ENCODE measurements at places on chromosomes 7 and 10. TPM values are rescaled to one million over a fixed set of nuclear protein-coding genes. Genes with fewer than 3 reads are reported as not detected.
A peak's percentile ranks its signal among the peaks of the same experiment; 100 is the strongest.

DNA sequence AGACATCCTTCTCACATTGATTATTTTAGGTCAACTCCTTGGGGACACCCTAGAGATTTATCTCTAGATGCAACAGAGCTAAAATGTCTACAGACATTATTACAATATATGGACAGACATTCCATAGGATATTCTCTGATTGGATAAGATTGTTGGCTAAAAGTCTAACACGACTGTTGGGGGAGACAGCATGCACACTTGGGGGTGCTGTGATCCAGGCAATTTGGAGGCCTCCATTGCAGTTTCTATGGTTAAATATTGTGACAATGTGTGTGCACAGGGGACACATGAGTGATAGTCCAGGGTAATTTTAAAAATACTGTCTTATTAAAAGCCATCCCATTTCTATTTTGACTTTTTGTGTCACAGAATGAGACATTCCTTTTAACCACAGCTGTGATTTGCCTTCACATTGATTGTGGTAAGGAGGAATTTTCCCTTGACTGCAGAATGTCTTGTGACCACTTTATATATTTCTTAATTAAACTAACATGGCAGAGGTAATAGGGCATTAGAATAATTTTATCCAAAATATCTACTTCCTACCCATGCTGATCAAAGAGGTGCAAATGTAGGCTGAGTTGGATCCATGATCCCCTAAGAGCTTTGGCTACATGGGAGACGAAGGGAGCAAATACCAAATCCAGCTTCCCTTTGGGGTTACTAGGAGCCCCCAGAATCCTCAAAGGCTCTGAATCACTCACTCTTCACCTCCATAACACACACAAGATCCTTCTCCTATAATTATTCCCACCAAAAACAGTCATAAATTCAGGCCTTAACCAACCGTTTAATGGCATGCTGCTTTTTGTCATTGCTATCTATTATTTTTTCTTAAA lies 7.3 kb downstream of the TFPI2 start:
- H3K36me3 ChIP-seq, result no peaks in the 10 kb centered on the region
- no peak for DNase-seq

GRCh38 chr7:94061326-94061725 lies 57.2 kb upstream of the BET1 start:
- peaks cover 8% of the 10 kb centered on the region for H3K27me3 ChIP-seq

GRCh38 chr10:74163319-74164068 lies 12.5 kb downstream of the ADK start:
- H3K4me3 ChIP-seq, result no peak overlapping the region
- no peaks in the 10 kb centered on the region for H3K4me1 ChIP-seq
- no peak for DNase-seq
- no peaks in the 10 kb centered on the region for H3K27me3 ChIP-seq

DNA sequence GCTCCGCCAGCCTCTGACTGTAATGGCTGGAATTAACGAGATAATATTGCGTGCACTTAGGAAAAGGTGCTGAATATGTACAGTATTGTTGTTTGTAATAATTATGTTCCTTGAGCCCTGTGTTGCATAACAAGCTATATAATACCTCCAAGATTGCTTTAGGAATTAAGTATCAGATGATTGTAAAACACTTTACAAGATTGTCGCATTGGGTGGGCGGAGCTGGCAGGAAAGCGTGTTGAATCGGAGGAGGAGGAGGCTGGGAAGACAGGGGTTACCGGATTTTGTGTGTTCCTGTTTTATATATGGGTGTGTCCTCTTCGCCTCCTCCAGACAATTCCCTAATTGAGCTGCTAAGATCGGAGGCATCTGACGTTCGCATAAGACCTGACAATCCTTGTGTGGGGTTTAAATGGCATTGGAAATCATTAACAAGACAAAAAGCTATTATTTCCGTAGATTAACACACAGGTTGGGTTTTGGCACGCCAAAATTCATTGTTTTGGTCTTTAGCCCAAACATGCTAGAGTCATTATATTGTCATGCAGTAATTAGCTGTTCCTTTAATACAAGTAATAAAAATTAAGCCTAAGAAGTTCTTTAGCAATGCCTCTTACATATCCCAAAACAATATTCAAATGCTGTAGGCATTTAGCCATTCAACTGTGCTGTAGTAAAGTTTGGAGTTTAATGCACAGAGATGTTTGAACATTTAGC lies 192.9 kb upstream of the SH2B2 start:
- no peak overlapping the region for H3K4me3 ChIP-seq
- H3K36me3 ChIP-seq, result no peaks in the 10 kb centered on the region
- no peak overlapping the region for H3K27ac ChIP-seq
- no peaks in the 10 kb centered on the region for H3K4me1 ChIP-seq
- DNase-seq, result no peak
- H3K27me3 ChIP-seq, result no peaks in the 10 kb centered on the region

GRCh38 chr7:70353330-70353945 lies 755.2 kb downstream of the AUTS2 start:
- H3K4me1 ChIP-seq, result no peaks in the 10 kb centered on the region
- H3K4me3 ChIP-seq, result no peak overlapping the region
- DNase-seq, result no peak
- no peaks in the 10 kb centered on the region for H3K27me3 ChIP-seq

GRCh38 chr7:118288098-118288497 lies 63.6 kb downstream of the ANKRD7 start:
- no peaks in the 10 kb centered on the region for H3K4me1 ChIP-seq
- no peak overlapping the region for H3K4me3 ChIP-seq
- no peaks in the 10 kb centered on the region for H3K36me3 ChIP-seq
- DNase-seq, result no peak
- no peaks in the 10 kb centered on the region for H3K27me3 ChIP-seq
- H3K27ac ChIP-seq, result no peak overlapping the region

GRCh38 chr7:80941208-80941758 lies 22.4 kb upstream of the SEMA3C start:
- H3K4me3 ChIP-seq, result no peak overlapping the region
- H3K27me3 ChIP-seq, result no peaks in the 10 kb centered on the region
- DNase-seq, result no peak
- H3K27ac ChIP-seq, result no peak overlapping the region
- H3K4me1 ChIP-seq, result peaks cover 6% of the 10 kb centered on the region
- H3K36me3 ChIP-seq, result no peaks in the 10 kb centered on the region

DNA sequence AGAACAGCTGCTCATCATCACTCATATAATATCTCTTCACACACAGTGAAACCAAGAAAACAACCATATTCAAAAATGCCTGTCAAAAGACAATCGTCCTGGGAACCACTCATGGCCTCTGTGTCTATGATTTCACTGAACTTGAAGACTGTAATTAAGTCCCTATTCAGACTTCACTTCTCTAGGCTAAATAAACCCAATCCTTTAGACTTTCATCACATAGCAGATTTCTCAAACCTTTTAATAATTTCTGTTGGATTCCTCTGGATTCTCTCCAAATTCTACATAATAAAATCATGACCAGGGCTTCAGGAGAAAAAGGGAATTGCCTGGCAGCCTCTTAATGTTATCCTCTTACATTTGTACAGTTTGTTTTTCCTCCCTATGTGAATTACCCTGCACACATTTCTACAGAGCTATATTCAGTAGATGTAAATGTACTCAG lies 201.1 kb downstream of the LRRN3 start:
- H3K4me1 ChIP-seq, result no peaks in the 10 kb centered on the region
- no peak overlapping the region for H3K4me3 ChIP-seq
- H3K27me3 ChIP-seq, result no peaks in the 10 kb centered on the region

DNA sequence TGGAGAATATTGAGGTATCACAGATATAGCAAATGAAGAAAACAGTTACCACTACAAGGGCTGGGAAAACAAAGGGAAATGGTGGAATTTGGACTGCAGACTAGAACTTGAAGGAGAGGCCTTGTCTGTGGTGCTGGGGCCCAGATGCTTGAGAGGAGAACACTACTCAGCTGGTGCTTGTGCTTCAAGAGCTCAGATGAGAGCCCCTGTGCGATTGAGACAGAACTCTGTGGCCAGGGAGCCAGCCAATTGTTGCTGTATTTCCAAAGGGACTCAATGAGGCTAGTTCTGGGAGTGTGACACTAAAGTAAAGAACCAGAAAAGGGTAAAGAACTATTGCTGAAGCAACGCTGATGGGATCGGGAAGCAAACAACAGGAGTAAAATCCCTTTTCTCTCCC lies 406.5 kb upstream of the SEMA3D start:
- H3K27ac ChIP-seq, result no peak overlapping the region
- no peak overlapping the region for H3K4me3 ChIP-seq

GRCh38 chr7:42014625-42015618 lies 222.1 kb downstream of the GLI3 start:
- DNase-seq, result no peak
- no peaks in the 10 kb centered on the region for H3K4me1 ChIP-seq
- H3K4me3 ChIP-seq, result no peak overlapping the region
- H3K36me3 ChIP-seq, result no peaks in the 10 kb centered on the region
- no peaks in the 10 kb centered on the region for H3K27me3 ChIP-seq

DNA sequence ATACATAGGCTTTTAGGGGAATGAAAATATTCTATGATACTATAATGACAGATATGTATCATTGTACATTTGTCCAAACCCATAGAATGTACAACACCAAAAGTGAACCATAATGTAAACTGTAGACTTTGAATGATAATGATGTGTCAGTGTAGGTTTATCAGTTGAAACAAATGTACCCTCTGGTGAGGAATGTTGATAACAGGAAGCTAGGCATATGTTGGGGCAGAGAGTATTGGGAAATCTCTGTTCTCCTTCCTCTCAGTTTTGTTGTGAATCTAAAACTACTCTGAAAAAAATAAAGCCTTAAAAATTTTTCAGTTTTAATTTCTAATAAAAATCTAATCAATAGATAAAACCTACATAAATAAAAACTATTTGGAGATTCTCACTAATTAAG lies 36.9 kb downstream of the C1GALT1 start:
- no peaks in the 10 kb centered on the region for H3K27me3 ChIP-seq
- DNase-seq, result no peak
- H3K27ac ChIP-seq, result no peak overlapping the region
- peaks cover 14% of the 10 kb centered on the region for H3K36me3 ChIP-seq

- H3K27me3 ChIP-seq, result no peaks in the 10 kb centered on the region
- no peak overlapping the region for H3K4me3 ChIP-seq
- DNase-seq, result no peak
- no peak overlapping the region for H3K27ac ChIP-seq
Observed at GRCh38 chr10:124902462-124902861, 39.5 kb upstream of the ZRANB1 start.

DNA sequence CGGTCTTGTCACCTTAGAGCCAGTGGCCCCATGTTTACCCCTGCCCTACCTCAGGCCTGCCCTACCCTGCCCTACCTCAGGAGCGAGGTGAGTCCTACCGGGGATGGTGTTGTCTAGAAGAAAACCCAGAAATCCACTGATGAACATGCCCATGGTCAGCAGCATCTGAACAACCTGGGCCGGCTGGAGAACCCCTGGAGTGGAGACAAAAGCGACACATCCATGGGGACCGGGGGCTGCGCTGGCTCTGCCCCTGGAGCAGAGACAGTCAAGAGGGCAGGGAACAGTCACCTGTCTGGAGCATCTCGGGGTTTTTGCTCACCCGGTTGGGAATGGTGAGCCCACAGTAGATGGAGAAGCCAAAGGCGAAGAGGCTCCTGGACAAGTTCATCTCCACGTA lies 36.3 kb downstream of the STRA8 start:
- no peak overlapping the region for H3K4me3 ChIP-seq
- no peak for DNase-seq
- no peak overlapping the region for H3K27ac ChIP-seq
- H3K27me3 ChIP-seq, result no peaks in the 10 kb centered on the region
- H3K4me1 ChIP-seq, result no peaks in the 10 kb centered on the region

- DNase-seq, result no peak
- H3K27me3 ChIP-seq, result no peaks in the 10 kb centered on the region
Observed at GRCh38 chr7:32536585-32536984, 41.3 kb downstream of the AVL9 start.

DNA sequence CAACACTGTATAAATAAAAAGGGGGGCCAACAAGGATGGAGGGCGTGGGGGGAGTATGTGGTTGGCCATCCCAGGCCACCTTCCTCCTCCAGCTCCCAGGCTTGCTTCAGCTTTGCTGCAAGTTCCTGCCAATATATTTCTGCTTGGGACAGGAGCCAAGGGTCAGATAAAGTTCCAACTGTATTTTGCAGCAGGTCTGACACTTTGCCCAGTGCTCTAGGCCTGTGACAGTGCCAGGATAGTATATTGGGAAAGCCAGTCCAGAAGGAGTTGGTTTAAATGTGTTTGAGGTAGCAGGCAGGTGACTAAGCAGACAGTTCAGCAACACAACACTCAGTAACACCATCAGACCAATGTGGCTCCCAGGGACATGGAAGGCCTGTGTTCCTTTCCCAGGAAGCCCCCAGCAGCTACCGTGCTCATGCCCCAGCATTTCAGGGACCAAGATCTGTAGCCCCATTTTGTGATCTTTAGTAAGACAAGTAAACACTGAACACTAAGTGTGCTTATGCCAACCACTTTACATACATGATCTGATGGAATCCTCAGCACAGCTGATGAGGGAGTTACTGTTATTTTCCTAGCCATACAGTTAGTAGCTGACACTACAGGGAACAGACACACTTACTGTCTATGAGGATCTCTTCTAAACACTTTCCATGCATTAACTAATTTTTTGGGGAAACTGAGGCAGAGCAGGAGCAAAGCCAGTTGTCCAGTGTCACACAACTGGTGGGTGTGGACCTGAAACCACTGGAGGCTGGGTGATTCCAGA lies 38.9 kb downstream of the DNAJB12 start:
- DNase-seq, result peak; percentile 83
- H3K4me1 ChIP-seq, result peaks cover 53% of the 10 kb centered on the region
- H3K27ac ChIP-seq, result peak overlapping the region; percentile 86
- H3K4me3 ChIP-seq, result no peak overlapping the region

GRCh38 chr7:5183155-5183554 lies 6.9 kb upstream of the WIPI2 start:
- no peak overlapping the region for H3K4me3 ChIP-seq
- no peak for DNase-seq
- H3K4me1 ChIP-seq, result no peaks in the 10 kb centered on the region
- H3K27ac ChIP-seq, result no peak overlapping the region
- H3K36me3 ChIP-seq, result no peaks in the 10 kb centered on the region

DNA sequence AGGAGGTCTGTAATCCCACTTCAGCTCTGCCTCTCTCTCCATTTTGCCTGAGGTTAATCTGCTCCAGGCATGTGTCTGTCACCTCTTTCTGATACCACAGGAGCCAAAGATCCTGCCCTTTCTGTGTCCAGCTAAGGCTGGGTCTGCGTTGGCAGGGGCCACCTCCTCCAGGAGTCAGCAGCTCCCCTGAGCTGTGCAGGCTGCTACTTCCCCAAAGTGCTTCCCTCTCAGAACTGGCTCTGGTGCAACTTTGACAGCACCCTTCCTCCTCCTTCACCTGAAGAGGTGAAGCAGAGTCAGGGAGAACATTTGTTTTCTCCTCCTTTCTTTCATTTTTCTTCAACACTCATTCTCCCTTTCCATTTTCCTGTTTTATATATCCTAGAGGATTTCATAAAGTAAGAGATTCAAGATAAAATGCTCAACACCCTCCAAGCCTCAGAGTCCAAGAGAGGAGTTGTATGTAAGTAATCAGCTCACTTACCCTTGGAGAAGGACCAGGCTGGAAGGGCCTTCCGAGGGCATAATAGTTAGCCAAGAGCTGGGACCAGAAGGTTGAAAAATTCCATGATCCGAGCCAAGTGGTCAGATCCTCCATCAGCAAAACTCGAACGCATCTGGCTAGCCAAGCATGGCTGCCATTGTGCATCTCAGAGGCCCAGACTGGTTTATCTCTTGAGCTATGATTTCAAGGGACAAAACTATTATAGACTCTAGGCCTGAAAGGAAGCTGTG lies 257.3 kb downstream of the PTEN start:
- DNase-seq, result no peak
- H3K27me3 ChIP-seq, result no peaks in the 10 kb centered on the region
- no peaks in the 10 kb centered on the region for H3K4me1 ChIP-seq
- no peak overlapping the region for H3K4me3 ChIP-seq
- no peaks in the 10 kb centered on the region for H3K36me3 ChIP-seq

The SRRM3 gene
- total RNA-seq, result 5.1 TPM

The UROS gene
- 50.5 TPM for total RNA-seq

The PDIA4 gene
- 20.9 TPM for total RNA-seq

The SYT15 gene
- 2.7 TPM for total RNA-seq

The CHAT gene
- total RNA-seq, result not detected

Data from heart left ventricle (tissue), 16 donors.